ENCODE measurements at places on chromosomes 12 and 14.

DNA sequence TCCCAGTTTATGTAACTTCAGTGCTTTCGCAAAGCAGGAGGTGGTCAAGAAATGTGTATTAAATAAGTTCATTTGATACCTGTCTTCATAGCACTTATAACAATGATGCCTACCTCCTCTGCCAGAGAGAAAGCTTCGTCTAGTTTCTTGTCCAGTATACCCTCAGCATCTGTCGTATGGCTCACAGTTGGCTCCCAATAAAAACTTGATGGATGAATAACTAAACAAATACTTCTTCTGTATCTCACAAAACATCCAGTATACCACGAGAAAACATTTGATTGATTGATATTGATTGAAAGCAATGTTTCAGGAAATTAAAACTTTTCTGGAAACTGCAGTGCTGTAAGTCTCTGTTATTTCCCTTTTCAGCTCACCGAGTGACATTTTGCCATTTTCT, 26.9 kb upstream of the PTGDR start:
- DNase-seq: no peak

DNA sequence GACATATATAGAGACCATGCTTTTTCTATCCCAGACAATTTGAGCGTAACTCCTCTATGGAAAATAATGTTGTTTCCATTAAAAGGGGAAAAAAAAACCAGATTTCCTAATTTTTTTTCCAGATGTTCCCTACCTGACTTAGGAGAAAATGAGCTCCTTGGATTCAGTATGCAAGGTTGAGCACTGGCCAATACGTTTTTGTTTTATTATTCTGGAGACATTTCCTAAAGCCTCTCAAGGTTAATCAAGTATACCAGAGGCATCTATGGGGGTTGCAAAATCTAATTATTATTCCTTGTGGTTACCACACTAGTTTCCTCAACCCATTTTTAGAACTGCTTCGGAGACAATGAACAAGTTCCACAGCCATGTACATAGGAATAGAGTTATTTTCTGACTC, 291.3 kb downstream of the SLC16A7 start:
- no peak for DNase-seq

- no peak for DNase-seq
These were observed 87.9 kb upstream of the PRICKLE1 start for GRCh38 chr12:42677461-42677860.

- no peak for DNase-seq
These were observed 97.7 kb downstream of the RMST start for GRCh38 chr12:97560350-97560749.

GRCh38 chr14:103061482-103061976, 4.2 kb upstream of the CDC42BPB start:
- DNase-seq: no peak

- no peak for DNase-seq
These were observed 30.8 kb downstream of the PLEKHG3 start for GRCh38 chr14:64734990-64735389.

GRCh38 chr14:70611216-70611615, 10.8 kb upstream of the MED6 start:
- no peak for DNase-seq

DNA sequence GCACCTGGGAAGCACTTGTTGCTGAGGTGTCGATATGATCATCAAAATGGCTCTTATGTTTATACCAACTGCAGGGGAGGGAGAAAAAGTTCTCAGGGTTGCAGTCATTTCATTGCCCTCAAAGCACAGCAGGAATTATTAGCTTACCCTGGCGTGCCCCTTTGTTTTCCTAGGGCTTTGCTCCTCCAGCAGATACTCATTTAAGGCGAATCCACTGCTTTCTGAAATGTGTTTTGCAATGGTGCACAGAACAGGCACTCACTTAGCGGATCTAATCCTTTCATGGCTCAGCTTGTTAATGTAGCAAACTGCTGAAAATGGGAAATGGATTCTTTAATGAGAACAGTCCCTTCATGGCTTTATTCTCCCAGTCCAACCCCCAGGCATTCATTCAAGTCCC, 76.7 kb downstream of the NKX2-1 start:
- DNase-seq: no peak

DNA sequence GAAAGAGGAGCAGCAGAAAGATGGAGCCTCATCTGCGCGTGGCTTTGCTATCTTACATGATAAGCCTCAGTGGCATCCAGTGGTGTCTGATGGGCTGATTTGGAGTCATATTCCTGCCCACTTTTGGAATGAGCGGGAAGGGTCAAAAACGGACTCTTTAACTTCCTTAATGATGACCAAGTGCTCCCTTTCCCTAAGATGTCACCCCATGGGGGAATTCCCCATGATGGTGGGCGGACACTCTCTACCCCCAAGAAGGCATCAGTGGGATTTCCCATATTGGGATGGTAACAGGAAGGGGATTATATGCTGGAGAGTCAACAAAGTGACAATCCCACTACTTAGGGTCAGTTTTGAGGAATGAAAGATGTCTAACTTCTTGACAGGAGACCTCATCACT, 110.9 kb downstream of the GPATCH2L start:
- no peak for DNase-seq
